Activated CD8-positive, alpha-beta memory T cell treated with anti-CD3 and anti-CD28 coated beads, Interleukin-2, amount 50 U/mL, for 4 hours (primary cell): ENCODE measurements at places on chromosomes 11 and 22.

DNA sequence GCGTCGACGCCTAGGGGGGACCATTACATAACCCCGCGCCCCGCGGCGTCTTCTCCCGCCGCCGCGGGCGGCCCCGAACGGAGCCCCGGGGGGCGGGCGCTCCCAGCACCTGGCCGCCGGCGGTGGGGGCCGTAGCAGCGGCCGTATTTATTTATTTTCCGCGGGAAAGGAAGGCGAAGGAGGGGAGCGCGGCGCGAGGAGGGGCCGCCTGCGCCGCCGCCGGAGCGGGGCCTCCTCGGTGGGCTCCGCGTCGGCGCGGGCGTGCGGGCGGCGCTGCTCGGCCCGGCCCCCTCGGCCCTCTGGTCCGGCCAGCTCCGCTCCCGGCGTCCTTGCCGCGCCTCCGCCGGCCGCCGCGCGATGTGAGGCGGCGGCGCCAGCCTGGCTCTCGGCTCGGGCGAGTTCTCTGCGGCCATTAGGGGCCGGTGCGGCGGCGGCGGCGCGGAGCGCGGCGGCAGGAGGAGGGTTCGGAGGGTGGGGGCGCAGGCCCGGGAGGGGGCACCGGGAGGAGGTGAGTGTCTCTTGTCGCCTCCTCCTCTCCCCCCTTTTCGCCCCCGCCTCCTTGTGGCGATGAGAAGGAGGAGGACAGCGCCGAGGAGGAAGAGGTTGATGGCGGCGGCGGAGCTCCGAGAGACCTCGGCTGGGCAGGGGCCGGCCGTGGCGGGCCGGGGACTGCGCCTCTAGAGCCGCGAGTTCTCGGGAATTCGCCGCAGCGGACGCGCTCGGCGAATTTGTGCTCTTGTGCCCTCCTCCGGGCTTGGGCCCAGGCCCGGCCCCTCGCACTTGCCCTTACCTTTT, at the start of gene EP300:
TSS of gene EP300 (plus strand) at position 570 of the 795 bp plus-strand sequence. CDS start 413 bp downstream, outside the sequence.
- peak; percentile 87 for DNase-seq

GRCh38 chr11:124751741-124752470, at the start of gene VSIG2:
TSS of gene VSIG2 (minus strand) at chr11:124752255. CDS start at chr11:124752137, 118 bp downstream.
- no peak for DNase-seq

DNA sequence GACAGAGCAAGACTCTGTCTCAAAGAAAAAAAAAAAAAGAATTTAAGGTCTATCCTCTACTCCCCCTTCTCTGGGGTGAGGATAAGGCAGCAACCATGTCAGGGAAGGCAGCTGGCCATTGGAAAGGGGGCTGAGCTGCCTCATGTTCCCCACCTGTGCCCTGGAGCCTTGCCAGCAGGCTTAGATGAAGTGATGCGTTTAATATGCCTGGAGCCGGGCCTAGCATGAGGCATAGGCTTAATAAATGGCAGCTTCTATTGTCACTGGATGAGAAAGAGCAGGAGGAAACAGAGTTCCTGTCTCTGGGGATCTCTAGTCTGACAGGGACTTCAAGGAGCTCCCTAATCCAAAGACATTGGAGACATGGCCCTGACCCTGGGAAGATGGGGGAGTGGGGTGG, 3.2 kb upstream of the KCNE3 start:
- DNase-seq: no peak

GRCh38 chr11:35933320-35933871, 10.5 kb upstream of the LDLRAD3 start:
- no peak for DNase-seq

DNA sequence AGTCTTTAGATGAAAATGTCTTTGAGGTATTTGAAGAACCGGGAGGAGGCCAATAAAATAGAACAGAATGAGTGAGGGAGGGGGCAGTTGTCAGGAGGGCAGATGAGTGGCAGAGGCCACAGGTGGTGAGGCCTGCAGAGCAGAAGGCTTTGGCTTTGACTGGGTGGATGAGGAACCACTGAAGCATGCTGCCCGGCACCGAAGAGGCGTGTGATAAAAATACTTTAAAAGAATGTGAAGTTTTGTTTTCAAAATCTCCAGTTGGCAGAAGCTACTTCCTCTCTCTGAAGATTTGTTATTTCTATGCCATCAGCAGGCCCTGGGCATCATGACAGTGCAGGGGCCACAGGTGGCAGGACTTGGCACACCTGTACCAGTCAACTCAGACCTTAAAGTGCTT, 6.3 kb downstream of the MS4A12 start:
- no peak for DNase-seq

- DNase-seq: no peak
These were observed 566.2 kb downstream of the TBC1D22A start for GRCh38 chr22:47328550-47329243.

DNA sequence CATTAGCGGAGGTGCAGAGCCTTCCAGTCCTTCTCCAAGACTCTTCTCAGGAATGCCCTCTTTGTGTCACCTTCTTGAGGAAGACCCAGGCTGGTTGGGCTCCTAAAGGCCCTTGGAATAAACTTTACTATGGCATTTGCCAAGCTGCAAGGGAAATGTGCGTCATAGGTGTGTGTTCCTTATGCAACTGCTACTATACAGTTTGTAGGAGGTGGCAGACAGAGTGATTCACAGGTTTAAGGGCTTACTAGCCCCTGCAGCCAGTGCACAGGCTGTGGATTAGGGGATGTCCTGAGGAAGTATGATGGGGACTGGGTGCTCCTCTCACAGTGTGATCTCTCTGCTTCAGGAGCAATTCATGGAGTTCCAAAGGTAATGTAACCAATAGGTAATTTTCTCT, 74.6 kb downstream of the TENM4 start:
- DNase-seq: no peak

GRCh38 chr11:104763930-104764709, 134.1 kb downstream of the CASP12 start:
- DNase-seq: no peak

DNA sequence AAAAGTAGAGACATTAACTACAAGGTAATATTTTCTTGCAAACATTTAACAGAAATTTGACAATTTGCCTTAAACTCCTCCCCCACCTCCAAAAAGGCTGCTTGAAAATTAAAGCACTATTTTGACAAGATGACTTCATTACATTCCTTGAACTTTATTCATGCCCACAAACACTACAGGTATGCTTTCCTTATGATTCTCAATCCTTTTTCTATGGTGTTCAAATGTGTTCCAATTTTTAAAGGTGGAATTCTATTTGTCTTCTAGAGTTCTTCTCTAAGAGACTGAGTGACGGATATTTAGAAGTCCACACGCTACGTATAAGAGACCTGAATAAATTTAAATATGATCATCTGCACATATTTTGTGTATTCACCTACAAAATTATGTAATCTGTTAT, 69.4 kb downstream of the MRTFA start:
- DNase-seq: no peak

- DNase-seq: no peak
These were observed 442.9 kb upstream of the RAG2 start for GRCh38 chr11:37040921-37041320.

DNA sequence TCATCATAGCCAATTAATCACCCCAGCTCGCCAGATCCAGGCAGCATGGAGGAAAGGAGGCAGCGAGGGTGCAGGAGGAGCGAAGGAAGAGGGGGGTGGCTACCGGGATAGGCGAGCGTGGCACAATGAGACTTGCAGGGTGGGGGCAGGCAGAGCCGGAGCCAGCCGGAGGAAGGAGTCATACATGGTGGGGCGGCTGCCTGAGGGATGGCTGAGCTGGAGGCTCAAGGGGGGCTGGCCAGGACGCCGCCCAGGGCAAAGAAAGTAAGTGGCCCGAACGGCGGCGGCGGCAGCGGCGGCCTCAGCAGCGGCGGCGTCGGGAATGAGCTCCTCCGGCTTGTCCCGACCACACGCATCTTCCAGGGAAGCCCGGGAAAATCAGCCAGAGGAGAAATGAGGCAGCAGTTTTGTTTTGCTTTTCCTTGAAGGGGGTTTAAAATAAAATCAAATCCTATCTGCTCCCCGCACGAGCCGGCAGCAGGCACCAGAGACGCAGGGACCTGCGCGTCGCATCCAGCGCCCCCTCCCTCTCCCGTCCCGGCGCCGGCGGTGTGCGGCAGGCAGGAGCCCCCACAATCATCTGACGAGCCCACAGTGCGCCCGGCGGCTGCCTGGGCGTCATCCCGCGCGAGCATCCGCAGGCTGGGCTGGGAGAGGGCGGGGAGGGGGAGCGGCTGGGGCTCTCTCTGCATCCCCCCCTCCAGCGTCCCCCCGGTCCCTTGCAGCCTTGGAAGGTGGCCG, 263.6 kb downstream of the CTTN start:
- DNase-seq: no peak

DNA sequence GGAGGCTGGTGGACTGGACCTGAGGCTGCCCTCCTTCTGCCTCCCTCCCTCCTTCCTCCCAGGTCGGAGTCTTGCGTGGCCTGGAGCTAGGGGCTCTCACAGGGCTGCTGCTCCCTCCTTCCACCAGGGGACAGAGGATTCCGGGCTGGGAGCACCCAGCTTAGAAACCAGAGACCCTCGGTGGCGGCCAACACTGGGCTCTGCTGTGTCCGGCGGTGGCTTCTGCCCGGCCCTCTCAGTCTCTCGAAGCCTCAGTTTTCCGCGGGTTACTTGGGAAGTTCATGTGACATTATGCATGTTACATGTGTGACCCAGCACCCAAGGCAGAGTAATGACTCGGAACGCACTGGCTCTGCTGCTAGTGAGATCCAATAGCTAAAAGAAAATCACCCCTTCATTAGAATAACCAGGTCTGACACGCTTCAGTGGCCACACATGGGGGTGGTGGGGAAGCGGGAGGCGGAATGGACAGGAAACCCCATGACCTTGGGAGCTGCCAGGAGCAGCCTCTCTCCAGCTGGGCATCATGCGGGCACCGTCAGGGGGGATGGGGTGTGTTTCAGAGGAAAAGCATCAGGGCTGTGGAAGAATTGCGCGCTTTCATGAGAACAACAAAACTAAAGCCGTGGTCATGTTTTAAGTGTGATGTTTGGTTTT, 5.9 kb upstream of the MRGPRG start:
- DNase-seq: no peak

- DNase-seq: no peak
These were observed 13.4 kb downstream of the CKAP5 start for GRCh38 chr11:46832511-46833214.

- no peak for DNase-seq
These were observed 16.8 kb downstream of the ALG12 start for GRCh38 chr22:49901457-49901856.

GRCh38 chr11:102985850-102986249, 30.3 kb upstream of the MMP13 start:
- no peak for DNase-seq
